Ovary (tissue), 10 donors: ENCODE measurements at places on chromosomes 12 and 14.
A peak's percentile ranks its signal among the peaks of the same experiment; 100 is the strongest.

DNA sequence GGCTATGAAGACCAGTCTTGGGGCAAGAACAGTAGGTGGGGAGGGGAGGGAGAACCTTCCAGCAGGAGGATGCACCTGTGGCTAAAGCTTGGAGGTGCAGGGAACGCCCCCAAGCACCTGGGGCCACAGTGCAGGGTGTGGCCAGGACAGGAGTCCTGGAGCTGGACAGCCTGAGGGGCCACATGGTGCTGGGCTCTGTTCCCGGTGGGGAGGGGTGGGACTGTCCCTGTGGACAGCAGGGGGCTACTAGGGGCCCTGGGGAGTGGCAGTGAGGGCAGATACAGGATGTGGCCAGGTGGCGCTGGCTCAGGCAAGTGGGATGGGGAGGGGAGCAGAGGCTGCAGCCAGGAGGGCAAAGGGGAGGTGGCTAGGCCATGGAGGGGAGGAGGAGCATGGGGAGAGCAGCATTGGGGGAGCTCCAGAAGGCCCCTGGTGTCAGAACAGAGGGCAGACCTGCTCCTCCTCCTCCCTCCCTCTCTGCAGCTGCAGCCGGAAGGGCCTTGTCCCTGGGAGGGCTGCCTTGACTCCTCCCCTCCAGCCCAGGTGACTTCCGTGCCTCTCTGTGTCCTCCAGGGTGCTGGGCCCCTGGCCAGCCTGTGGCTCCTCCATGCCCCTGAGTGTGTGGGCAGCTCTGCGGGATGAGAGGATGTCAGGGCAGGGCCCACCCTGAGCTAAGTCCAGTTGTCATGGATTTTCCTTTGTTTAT lies 68.4 kb upstream of the DLK1 start:
- no peak for DNase-seq

DNA sequence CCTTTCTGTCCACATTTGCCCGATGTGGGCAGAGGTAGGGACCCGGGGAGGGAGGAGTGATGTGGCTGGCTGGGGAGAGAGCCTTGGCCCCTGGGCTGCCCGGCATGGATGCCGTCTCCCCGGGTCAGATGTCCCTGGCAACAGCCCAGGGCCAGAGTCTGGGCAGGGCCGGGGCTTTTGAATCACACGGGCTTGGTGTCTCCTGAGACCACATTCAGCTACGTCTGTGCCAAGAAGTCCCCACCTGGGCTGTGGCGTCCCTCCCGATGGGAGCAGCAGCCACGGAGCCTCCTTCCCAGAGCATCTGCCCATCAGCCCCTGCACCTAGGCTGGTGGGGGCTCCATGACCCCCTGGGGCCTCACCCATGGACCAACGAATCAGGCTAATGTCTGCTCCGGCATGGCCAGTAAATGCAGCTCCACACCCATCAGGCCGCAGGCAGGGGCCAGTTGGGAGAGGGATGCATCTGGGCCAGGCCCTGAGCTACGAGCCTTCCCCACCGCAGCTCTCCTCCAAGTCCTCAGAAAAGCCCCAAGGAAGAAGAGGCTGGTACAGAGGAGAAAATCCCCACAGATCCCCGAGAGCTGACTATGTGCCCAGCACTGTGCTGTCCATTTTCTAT lies 109.4 kb downstream of the RFLNA start:
- no peak for DNase-seq

DNA sequence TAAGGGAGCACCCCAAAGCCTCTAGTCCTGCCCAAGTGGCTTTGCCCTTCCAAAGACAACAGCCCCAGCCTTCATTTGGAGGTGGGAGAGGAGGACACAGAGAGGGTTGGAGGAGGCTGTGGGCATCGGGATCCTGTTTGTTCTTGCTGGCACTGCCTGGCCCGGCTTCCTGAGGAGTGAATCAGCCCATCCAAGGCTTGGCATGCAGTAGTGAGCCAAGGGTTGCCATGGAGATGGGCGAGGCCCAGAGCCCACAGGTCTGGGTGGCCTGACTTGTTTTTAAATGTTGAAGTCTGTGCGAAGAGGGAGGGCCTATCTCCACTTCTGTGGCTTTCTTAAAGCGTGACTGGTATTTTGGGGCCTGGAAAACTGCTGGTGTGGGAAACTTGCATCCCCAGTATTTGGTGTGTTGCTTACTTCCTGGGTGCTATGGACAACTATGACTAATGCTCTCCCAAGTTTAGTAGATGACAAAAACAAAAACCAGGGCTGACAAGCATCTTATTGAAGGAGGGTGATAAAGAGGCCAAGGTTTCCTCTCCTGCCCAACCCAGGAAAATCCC lies 15.8 kb downstream of the CD9 start:
- DNase-seq: peak; percentile 51

GRCh38 chr12:92640691-92641090 lies 62.1 kb upstream of the PLEKHG7 start:
- no peak for DNase-seq

DNA sequence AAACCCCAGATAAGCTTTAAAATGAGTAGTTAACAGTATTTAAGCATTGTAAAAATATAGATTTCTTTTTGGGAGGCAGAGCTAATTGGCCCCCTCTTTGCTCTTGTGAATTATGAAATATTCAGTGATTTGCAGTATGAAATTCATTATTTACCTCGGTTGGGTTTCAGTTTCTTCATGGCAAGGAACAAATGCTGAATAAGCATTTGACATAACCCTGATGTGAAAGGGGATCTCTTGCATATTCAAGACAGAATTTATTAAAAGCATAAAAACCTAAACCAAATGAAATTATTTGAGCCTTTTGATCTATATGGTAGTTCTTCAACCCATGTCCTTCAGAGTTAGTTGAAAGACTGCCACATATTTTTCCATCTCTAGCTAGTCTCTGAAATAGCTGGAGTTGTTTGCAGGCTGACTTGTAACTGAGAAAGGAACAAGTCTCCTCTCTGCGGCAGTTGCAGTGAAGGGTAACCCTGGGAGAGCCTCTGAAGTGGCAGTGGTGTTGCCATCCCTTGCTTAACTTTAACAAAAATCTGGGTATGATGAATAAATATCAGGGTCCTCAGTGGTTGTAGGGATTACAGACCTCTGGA lies 690 bp downstream of the AKAP6 start:
- DNase-seq: no peak

GRCh38 chr14:69270795-69271708 lies 11.1 kb downstream of the GALNT16 start:
- no peak for DNase-seq

DNA sequence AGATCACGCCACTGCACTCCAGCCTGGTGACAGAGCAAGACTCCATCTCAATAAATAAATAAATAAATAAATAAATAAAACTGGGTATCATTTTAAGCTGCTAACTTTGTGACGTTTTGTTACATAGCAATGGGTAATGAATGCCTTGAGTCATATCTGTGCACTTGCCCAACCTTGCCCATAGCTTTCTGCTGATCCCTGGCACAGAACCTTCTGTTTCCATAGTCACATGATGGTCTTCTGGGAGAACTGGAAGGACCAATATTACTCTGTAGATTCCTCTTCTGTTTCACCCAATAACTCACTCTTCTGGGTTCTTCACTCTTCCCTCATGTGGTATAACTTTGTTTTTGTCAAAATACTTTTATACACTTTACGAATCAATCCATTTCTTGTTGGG lies 140.8 kb downstream of the SCARB1 start:
- no peak for DNase-seq

DNA sequence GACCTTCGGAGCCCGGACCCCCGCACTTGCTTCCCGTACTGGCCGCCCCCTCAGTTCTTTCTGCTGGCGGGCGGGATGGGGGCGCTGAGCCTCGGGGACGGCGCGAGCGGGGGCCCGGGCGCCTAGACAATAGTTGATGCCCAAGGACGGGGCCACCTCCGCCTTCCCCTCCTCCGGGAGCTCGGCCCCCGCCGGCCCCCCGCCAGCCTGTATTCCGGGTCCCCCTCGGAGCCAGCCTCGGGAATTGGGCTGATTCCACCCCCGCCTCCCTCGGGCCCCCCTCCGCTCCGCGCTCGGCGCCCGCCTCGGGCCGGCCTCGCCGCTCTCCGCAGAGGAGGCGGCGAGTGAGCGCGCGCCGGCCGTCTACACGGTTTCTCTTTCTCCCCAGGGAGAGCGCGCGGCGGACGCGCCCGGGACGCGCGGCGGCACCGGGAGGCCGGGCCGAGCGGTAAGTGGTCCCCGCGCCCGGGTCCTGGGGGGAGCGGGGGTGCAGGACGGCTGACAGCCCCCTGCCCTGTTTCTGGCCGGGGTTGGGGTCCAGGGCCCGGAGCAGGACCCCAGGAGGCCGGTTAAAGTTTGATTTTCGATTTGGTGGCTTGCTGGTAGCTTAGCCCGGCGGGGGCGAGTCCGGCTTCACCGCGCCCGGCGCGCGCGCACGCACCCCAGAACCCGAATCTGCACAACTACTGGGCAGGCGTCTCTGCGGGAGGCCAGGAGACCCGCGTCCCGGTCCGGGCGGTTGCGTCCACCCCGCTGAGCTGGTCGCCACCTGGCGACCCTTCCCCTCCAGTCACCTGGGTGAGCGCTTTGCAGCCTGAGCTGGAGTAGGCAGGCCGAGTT lies 413.7 kb downstream of the PCNX1 start:
- peak; percentile 63 for DNase-seq

DNA sequence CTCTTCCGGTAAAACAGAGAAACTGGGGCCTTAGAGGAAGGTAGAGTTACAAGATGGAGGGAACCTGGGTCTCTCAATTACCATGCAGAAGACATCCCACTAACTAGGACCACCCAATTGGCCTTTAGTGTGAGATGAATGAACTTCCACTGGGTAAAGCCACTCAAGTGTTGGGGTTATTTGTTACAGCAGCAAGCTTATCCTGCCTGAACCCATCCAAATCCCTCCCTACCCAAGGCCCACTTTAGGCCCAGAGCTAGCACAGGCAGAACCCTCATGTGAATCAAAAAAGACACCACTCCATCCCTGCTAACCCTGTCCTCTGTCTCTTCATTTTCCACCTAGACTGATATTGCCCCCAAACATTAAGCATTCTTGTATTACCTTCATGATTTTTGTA lies 746.7 kb upstream of the TBX3 start:
- no peak for DNase-seq

GRCh38 chr12:16221776-16222175 lies 55.7 kb downstream of the SLC15A5 start:
- DNase-seq: no peak

DNA sequence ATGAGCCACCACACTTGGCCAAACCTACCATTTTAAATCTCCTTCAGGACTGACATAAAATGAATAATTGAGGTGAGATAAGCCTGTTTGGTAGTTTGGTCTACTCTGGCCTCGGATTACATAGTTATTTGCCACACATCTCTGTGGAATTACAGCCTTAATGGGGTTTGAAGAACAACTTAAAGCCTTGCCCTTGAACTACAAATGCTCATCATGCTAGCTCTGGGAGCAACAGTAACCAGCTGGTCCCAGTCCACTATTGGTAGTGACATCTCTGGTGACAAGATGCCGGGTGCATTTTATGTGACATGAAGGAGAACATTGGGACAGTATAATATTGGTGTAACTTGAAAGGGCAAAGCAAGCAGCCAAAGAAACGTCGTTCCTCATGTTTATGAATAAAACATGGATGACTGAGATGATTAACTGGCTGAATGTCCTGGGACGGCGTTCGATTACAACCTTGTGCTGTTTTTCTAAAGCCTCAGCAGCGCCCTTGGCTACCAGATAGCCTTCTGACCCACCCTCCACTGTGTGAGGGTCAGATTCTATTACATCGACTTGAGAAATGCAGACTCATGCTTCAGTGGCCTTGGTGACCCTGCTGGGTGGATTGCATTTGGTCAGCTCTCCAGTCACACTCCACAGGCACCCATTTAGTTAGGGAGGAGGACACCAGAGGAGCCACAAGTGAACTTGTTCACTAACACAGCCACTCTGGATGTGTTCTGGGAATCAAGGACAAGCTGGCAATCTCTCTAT lies 41.5 kb downstream of the BEST3 start:
- DNase-seq: no peak

DNA sequence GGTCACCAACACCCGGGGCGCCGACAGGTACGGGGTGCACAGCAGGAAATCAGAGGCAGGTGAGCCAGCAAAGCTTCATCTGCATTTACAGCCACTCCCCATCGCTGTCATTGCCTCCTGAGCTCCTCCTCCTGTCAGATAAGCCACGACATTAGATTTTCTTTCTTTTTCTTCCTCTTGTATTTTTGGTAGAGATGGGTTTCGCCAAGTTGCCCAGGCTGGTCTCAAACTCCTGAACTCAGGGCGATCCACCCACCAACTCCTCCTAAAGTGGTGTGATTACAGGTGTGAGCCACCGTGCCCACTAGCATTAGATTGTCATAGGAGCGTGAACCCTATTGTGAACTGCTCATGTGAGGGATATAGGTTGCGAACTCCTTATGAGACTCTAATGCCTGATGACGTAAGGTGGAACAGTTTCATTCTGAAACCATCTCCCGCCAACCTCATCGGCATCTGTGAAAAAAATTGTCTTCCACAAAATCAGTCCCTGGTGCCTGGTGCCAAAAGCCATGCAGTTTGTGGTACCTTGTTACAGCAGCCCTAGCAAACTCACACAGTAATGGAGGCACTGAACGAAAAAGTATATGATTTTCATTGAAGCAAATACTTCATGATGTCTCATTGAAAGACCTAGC lies 1.5 kb downstream of the STYK1 start:
- no peak for DNase-seq

DNA sequence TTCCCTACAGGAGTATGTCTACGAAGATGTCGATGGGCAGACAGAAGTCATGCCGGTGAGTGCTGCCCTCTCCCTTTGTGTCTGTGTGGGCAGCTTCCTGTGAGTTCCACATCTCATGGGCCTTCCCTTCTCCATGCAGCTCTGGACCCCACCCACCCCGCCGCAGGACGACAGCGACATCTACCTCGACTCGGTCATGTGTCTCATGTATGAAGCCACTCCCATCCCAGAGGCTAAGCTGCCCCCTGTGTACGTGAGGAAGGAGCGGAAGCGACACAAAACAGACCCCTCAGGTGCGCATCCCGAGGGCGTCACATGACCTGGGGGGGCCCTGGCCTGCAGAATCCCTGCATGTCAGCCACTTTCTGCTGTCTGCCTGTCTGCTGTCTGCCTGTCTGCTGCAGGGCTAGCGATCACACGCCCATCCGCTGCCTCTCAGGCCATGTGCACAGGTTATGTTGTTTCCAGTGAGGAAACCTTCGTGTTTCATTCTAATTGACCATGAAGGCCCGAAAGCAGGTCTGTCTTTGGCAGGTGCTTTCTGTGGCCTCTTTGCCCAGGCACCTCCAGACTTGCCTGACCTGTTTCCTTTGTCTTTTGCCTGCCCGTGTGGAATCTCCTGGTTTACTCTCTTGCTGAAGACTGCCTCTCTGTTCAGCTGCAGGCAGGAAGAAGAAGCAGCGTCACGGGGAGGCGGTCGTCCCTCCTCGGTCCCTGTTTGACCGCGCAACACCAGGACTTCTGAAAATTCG lies 95.1 kb downstream of the EP400 start:
- DNase-seq: no peak

GRCh38 chr12:6372403-6373003 lies 2.9 kb downstream of the SCNN1A start:
- peak; percentile 17 for DNase-seq

DNA sequence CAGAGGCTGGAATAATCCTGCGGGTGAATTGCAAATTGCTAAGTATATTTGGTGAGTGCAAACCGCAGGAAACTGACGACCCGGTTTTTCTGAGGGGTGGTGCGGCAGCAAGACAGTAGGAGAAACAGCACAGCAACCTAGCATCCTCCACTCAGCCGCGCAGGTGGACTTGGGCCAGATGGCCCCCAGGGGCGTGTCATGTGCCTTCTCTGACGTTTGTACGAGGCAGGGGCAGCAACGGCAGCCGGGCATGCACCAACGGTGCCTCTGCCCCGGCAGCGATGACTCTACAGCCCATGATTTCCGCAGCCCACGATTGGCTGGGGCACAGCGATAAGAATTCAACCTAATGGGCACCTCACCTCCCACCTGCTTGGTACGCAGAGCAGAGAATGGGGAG lies 11.1 kb upstream of the CLEC2A start:
- DNase-seq: no peak

GRCh38 chr12:121949648-121950397 lies 31.4 kb downstream of the CFAP251 start:
- no peak for DNase-seq
